Forelimb muscle (tissue), 1 donor: ENCODE measurements at places on chromosomes 1 and 21.

DNA sequence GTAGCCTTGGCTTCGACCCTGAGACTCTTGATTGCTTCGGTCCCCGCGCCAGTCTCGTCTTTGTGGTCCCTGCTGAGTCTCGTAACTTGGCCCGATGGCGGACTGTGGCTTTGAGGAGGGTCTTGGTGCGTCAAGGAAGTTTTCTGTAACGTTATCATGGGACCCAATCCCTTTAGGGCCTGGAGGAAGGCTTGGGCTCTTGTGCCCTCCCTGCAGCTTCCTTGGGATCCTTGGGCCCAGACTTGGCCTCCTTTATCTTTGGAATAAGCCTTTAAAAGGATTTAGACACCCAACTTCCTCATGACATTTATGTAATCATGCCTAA lies 371 bp downstream of the ZMPSTE24 start:
- no peak for DNase-seq

DNA sequence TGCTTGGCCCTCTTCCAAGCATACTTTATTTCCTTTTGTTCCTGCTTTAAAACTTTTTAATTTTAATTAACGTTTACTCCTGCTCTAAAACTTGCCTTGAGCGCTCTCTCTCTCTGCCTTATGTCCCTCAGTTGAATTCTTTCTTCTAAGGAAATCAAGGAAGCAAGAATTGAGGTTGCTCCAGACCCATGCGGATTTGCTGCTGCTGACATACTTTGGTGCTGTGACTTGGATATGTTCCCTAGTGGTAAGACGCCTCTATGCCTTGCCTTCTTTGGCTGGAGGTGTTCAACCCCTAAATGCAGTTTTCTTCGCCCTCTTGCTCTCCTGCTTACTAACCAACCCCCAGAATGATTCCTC lies 148.1 kb downstream of the ADSS2 start:
- DNase-seq, result no peak

DNA sequence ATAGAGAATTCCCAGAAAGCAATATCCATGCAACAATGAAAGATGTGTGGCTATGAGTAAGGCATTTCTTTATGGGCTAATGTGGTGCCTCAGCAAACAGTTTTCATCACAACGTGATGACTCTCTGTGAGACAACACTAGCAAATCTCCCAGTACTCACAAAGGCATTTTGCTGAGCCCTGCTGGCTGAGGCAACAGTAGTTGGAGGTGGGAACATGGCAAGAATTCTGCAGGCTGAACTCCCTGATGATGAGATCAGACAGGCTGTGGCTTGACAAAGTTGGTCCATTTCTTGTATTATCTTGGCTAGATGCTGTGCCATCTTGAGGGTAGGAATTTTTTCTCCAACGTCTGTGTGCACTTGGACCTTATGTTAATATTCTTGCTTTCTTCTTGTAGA lies 24.6 kb downstream of the PROX1 start:
- no peak for DNase-seq

- DNase-seq, result no peak
Measured at GRCh38 chr1:161718559-161719324, 2.6 kb upstream of the FCRLB start.

DNA sequence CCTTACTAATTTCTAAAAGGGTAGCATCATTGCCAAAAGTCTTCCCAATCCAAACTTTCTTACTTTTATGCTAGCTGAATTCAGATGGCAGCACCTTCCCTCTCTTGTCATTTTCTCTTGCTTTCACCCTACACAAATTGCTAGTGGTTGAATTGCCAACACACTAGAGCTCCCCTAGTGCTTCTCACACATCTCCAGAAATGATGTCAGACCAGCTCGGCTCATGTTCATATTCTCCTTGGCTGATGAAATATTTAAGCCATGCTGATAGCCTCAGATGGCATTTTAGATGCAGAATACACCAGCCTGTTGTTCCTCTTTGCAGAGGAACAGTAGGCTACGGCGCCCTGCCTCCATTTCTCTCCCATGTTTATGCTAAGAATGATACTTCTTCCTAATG lies 256.9 kb downstream of the PTBP2 start:
- no peak for DNase-seq

- no peak for DNase-seq
Measured at GRCh38 chr1:194161591-194161990, 975.2 kb upstream of the B3GALT2 start.

DNA sequence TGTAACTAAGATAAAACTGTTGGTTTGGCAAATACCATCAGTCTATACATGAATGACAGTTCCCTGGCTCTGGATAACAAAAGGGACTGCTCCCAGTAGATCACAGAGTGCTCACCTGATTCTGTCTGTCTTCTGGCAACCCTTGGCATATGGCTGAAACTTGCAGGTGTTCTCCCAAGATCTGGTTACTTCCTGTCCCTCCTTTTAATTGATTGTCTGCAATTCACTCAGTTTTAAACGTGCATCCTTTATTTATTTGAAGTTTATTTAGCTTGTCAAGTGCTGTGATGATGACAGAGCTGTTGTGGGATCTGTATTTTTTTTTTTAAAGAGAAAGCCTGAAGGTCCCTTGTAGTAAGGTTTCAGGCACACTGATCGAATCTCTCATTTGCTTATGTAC lies 3.4 kb downstream of the KCNA3 start:
- DNase-seq, result no peak

DNA sequence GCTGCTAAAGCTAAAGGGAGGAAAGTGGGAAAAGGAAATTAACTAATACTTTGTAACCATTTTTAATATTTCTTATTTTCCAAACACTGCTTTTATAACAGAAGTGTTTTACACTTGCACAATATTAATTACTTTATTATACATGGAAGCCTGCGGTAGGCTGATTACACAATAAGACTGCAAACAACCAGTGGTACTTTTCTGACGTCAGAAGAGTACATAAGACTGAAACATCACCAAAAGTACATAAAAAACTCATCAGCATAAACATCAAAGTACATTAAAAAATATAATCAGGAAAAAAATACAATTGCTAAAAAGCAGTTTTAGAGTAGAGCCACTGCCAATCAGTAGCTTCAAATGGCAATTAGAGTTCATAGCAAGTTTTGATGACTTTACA lies 4.6 kb downstream of the ZNF281 start:
- DNase-seq, result no peak

- no peak for DNase-seq
Measured at GRCh38 chr1:218392780-218393179, 47.6 kb downstream of the TGFB2 start.

GRCh38 chr1:90308421-90308820 lies 313.5 kb downstream of the ZNF326 start:
- peak; percentile 32 for DNase-seq

- DNase-seq, result no peak
Measured at GRCh38 chr1:154335025-154335714, 9.8 kb downstream of the ATP8B2 start.
